ENCODE measurements at places on chromosomes 7 and 10.

GRCh38 chr10:133465950-133466474 is 12.3 kb downstream of the SCART1 start:
- DNase-seq: no peak

- DNase-seq: no peak
Observed at GRCh38 chr7:44287488-44288380, 37.7 kb downstream of the CAMK2B start.

GRCh38 chr10:107520348-107520747 is 355.8 kb upstream of the SORCS1 start:
- no peak for DNase-seq

DNA sequence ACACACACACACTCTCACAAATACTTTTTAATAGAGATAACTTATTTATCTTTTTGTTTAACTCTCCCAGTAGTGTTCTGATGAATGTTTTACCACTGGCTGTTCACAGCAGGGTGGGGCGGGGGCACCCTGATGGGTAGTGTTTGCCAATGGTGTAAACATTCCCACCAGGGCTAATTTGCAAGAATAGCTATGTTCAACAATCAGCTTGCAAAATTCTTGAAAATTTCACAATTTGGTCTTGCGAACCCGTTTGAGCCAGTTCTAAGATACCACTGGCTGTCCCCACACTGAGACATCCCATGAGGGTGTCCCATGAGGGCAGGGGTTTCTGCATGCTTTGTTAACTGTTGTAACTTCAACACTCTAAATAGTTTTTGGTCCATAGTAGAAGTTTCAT is 348.5 kb downstream of the CXCL12 start:
- DNase-seq: no peak

DNA sequence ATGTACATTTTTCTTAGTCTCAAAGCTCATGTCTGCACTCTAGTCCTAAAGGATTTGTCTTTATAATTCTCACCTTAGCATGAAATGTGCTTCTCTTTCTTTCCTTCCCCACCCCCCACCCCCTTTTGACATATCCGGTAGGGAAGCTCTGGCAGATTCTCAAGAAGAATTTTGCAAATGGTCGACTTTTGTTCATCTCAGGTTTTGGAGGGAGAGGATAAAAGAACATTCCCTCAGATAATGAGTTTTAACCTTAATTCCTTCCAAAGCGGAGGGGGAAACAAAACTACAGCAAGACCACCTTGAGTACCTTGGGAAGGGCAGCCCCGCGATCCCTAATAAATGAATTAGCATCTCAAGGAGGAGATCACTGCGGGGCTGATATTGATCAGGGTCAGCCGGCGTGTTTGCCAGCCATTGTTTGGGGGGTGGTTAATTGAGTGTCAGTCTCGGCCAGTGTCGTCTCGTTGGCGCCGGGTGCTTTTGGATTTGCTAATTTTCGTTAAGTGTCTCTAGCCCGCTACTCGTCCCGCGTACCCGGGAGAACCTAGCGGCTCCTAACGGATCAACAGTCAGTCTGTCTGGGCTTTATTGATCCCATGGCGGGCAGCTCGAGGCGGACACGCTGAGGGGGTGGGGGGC is 874 bp upstream of the BAMBI start:
- DNase-seq: no peak

GRCh38 chr7:50396856-50397255 is 53.3 kb downstream of the FIGNL1 start:
- peak; percentile 37 for DNase-seq

GRCh38 chr7:69518705-69519077 is 79.6 kb upstream of the AUTS2 start:
- DNase-seq: no peak

DNA sequence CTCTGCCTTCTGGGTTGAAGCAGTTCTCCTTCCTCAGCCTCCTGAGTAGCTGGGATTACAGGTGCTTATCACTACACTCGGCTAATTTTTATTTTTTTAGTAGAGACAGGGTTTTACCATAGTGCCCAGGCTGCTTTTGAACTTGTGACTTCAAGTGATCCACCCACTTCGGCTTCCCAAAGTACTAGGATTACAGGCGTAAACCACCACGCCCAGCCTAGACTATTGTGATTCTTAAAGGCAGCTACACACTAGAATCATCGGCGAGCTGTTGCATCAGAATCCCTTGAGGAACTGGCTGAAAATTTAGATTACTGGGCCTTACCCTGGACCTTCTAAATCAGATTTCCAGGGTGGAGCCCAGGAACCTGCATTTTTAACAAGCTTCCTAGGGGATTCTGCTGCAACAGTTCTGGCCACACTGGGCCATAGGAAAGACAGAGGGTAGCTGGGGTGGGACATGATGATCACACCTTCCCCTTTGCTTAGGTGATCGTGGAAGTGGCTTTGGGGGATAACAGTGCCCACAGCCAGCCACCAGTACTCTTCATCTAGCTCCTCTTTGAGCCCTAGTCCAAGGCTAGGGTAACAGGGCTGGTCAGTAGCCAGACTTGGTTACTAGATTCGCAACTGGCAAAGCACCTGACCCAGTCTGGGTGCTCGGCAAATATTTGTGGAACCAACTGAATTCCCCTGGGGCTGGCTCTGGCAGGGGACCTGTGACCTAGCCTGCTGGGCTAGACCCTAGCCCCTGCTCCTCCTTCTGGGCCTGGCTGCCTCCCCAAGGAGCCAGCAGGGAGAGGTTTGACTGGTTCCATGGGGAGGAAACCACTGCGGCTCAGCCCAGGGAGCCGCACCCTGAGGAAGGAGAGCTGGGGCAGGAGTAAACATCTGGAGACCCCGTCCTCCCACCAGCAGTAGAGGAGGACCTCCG is 67.1 kb upstream of the DUSP5 start:
- no peak for DNase-seq

DNA sequence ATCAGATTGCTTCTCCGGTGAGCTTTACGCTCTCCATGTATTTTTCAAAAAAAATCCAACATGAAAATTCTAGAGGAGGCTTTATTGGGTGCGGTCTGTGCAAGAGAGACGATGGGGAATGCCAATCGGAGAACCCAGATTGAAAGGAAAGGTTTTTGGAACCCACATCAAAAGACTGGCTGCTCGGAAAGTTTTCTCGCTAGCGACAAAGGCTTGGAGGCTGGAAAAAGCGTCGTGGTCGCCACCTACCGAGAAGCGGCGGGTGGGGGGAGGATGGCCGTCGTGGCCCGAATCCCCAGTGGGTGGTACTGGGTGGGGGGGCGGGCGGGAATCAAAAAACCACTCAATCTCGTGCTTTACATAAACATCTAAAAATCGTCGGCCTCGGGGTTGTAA is 1.1 kb upstream of the GTF2I start:
- DNase-seq: peak; percentile 70

DNA sequence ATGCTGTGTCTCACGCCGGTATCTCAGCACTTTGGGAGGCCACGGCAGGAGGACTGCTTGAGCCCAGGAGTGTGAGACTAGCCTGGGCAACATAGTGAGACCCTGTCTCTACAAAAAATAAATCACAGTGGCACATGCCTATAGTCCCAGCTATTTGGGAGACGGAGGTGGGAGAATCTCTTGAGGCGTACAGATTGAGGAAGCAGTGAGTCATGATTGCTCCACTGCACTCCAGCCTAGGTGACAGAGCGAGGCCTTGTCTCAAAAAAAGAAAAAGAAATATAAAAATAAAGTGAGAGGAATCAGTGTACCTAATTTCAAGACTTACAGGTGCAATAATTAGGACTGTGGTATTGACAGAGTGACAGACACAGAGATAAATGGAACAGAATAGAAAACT is 23.9 kb downstream of the SLC25A40 start:
- no peak for DNase-seq

DNA sequence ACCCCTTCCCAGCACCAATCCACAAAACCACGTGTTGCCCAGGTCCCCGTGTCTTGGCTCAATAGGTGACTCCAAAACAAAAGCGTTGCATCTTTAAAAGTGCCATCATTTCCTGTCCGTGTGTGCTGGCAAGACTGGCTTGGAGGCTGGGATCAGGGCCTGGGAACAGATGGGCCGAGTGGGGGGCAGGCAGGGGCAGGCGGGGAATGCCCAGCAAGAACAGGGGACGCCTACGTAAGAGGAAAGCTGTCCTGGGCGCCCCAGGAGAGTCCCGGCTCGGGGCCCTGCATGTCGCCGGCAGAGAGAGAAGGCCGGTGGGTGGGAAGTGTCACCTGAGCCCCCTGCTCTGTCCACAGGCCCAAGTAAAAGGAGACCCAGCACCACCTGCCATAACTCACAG is 86.5 kb downstream of the PAXIP1 start:
- no peak for DNase-seq

DNA sequence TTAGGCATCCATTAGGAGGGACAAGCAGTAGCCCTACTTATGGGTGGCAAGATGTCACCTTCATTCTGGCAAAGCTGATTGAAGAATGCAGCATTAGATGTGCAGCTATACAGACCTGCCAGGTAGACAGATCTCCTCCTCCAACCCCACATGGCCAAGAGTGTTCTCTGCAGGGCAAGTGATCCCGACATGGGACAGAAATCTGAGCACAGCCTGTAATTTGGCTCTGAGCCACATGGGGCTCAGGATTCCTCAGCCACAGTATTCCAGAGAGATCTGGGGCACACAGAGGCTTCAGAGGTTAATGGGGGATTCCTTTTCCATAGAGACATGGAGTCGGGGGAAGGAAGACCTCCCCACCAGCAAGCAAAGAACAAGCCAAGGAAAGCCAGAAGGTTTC is 58.7 kb upstream of the GDF10 start:
- DNase-seq: no peak

- no peak for DNase-seq
Observed at GRCh38 chr10:129712000-129712399, 245.0 kb downstream of the MGMT start.

- DNase-seq: peak; percentile 18
Observed at GRCh38 chr10:21517134-21518031, 8.1 kb downstream of the SKIDA1 start.

DNA sequence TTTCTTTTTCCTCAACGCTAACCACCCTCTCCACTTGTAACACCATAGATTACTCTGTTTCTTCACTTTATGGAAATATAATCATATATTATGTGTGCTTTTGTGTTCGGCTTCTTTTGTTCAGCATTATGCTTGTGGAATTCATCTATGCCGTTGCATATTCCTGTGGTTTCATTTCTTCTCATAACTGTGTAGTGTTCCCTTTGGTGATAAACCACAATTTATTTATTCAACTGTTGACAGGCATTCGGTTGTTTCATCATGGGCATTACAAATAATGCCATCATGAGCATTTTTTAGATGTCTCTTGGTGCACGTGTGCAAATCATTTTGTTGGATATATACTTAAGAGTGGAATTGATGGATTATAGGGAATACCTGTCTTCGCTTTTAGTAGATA is 12.1 kb downstream of the AVL9 start:
- DNase-seq: no peak

DNA sequence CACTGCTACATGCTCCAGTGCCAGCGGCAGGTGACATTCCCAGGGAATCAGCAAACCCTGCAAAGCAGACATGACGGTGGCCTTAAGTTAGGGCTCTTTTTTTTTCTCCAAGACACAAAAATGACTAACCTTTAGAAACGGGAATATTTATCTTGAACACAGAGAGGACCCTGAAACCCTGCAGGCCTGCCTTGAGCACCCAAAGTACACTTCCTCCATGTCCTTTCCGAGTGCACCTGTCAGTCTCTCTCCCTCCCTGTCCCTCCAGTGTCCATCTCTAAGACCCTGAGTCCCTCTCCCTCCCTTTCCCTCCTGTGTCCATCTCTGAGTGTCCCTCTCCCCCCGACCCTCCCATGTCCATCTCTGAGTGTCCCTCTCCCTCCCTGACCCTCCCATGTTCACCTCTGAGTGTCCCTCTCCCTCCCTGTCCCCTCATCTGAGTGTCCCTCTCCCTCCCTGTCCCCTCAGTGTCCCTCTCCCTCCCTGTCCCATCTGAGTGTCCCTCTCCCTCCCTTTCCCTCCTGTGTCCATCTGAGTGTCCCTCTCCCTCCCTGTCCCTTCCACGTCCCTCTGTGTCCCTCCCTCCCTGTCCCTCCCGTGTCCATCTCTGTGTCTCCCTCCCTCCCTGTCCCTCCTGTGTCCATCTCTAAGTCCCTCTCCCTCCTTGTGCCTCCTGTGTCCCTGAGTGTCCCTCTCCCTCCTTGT is 51.2 kb upstream of the CAMK2B start:
- DNase-seq: no peak

- DNase-seq: no peak
Observed at GRCh38 chr10:113128450-113129070, 178.5 kb downstream of the TCF7L2 start.

Measured in CD4-positive, alpha-beta T cell treated with Interleukin-10 for 1 hour (primary cell).